ENCODE measurements at places on chromosomes 13 and 19.

GRCh38 chr19:42553292-42554045 is 25.2 kb upstream of the CEACAM1 start:
- DNase-seq: peak; percentile 87

GRCh38 chr13:26011996-26012821 is 39.6 kb downstream of the SHISA2 start:
- DNase-seq: no peak

DNA sequence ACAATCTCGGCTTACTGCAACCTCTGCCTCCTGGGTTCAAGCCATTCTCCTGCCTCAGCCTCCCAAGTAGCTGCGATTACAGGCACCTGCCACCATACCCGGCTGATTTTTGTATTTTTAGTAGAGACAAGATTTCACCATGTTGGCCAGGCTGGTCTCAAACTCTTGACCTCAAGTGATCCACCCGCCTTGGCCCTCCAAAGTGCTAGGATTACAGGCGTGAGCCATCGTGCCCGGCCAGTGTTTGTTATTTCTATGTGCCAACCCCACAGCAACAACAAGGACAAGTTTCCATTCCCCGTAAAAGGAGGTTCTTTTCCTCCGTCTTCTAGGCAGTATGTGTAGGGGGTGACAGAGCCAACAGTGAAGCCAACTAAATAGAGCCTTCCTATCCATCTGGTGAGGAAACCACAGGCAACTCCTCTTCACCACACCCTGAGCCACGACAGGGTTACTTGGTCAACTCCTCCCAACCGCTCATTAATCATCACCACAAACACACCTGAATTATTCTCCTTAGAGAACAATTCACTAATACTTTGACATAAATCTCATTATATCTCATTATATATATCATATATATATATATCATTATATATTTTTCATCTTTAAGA is 25.5 kb downstream of the FOXO1 start:
- no peak for DNase-seq

DNA sequence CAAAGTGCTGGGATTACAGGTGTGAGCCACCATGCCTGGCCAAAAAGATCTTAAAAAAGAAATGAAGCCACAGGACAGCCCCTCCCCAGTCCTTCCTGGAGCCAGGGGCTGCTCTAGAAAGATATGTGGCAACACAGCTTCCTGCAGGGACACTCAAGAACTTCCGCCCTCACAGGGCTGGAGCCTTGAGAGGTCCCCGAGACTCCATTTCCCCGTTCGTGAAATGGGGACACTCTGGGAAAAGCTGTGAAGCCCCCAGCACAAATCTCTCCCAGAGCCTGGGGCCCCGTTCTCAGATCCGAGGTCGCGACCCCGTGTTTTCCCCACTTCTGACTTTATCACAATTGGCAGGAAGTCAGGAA is 2.5 kb upstream of the GPX4 start:
- no peak for DNase-seq

DNA sequence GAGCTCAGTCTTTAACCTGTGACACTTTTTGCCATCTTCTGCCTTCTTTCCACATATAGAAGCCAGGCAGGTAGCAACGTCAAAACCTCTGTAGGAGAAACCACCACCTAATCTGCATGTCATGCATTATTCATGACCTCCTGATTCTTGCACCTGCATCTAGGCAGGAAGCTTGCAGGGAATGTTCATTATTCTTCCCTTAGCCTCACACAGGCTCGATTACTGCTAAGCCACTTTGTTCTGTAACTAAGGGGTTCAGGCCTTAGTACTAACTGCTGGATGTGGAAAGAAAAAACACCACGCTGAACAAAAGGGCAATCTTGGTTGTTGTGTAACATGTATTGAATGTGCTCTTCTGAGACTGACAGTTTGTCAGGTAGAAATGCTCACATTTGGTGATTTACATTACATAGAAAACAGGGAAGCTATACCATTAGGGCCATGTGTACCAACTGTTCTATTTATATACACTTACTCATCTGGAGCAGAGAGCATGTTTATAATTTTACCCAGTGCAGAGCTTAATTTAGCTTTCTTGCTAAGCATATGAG is 366.9 kb downstream of the KLF12 start:
- DNase-seq: peak; percentile 17

DNA sequence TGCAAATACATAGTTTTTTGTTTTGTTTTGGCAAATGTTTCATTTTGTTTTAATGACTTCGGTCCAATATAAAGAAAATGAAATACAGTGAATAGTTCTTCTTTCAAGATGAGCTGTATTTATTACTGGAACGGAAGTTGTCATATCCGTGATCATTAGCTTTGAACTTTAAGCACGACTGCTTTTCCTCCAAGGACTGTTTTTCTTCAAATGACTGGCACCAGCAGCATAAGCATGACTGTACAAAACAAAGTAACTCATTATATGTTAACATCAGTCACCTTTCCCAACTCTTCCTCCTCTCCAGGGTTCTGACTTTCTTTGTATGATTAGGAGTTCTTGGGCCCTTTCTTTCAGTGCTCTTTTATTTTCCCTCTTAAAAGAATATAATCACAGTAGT is 20.5 kb downstream of the EDNRB start:
- DNase-seq: no peak

DNA sequence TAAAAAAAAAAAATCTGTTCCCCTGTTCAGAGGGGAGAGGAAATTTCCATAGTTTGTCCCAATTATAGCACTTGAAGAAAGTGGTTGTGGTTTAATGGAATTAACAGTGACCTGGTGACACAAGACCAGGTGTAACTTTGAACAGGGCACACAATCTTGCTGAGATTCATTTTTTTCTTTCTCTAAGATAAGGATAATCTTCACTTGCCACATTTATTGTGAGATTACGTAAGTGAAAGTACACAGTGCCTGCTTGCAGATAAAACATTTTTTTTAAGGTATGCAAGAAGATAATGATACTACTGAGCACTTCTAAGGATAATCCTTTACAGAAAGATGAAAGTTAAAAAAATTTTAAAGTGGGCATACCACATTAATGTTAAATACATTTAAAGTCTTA is 448.1 kb downstream of the DIAPH3 start:
- DNase-seq: peak; percentile 14

GRCh38 chr13:89401264-89401675 is 1730.1 kb downstream of the SLITRK5 start:
- peak; percentile 79 for DNase-seq

DNA sequence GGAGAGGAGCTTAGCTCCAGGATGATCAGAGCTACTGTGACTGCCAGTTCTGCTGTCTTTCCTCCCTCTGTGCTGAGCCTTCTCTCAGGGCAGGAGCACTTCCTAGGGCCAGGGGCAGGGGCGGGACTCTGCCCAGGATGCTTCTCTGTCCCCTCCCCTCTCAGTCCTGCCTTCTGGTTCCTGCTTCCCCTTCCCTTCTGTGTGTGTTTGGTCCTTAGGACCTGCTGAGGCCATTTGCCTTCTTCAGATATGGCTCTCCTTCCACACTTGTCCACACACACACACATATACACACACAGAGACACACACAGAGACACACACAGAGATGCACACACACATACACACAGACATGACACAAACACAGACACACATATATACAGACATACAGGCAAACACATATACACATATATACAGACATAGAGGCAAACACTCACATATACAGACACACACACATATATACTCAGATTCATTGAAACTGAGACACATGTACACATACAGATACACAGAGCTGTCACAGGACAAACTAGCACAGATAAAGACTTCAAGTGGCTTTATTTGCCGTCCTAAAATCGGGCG is 22.0 kb upstream of the CD177 start:
- no peak for DNase-seq

- DNase-seq: no peak
Measured at GRCh38 chr19:45653634-45654033, 14.4 kb upstream of the GIPR start.

GRCh38 chr13:111168107-111168506 is 53.0 kb downstream of the ARHGEF7 start:
- no peak for DNase-seq

DNA sequence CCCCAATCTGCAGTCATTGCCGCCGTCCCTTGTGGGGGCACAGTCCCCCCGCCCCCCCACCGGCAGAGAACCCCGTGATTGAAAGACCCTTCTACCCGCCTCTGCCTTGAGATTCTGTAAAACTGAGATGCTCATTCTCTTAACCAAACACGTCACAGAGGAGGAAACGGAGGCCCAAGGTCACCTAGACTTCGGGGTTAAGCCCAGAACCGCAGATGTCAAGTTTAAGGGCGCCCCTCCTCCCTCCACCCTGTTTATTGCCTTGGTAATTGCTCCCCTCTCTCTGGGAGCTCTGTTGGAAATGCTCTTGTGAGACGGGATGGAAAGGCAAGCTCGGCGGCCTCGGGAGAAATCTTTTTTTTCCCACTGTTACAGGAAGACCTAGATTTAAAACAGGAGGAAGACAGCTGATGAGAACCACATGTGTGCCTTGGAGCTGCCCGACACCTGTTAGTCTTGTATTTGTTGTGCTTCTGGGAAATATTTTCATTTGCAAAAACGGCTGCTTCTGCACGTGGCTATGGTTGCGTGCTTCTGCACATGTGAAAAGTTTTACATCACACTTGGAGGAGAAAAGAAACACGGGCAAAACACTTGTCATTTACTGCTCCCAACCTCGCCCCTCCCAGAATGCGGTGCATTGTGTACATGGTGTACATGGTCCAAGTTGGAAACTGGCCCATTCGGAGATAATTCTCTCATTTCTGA is 1.1 kb upstream of the MED26 start:
- peak; percentile 69 for DNase-seq

DNA sequence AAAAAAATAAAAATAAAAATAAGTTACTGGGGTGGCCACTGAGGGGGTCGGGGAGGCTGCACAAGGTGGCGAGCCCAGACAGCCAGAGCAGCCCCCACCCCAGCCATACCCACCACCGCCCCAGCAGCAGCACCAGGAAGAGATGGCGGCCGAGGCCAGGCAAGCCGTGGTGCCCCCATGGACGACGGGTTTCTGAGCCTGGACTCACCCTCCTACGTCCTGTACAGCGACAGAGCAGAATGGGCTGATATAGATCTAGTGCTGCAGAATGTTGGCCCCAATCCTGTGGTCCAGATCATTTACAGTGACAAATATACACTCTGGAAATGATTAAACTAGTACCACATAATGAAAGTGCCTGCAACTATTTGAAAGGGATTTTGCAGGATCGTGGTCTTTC is 71.6 kb upstream of the ZDHHC20 start:
- DNase-seq: no peak

DNA sequence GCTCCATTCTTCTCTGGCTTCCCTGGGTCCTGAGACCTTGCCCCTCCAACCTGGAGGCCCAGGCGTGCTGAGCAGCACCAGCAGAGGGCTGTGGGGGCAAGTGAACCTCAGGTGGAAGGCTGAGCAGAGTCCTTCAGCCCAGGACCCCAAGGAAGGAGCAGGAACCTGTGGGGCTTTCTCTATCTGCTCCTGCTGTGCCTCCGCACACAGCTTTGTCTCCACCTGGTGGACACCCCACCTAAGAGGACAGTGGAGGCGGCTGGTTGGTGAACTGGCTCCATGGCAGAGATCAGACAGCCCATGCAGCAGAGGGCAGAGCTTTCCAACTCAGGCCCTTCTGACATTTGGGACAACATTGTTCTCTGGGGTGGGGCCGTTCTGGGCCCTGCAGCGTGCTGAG is 19.7 kb downstream of the ZFR2 start:
- DNase-seq: peak; percentile 28
